Stomach (tissue), 19 donors: ENCODE measurements at places on chromosomes 13 and 19.

DNA sequence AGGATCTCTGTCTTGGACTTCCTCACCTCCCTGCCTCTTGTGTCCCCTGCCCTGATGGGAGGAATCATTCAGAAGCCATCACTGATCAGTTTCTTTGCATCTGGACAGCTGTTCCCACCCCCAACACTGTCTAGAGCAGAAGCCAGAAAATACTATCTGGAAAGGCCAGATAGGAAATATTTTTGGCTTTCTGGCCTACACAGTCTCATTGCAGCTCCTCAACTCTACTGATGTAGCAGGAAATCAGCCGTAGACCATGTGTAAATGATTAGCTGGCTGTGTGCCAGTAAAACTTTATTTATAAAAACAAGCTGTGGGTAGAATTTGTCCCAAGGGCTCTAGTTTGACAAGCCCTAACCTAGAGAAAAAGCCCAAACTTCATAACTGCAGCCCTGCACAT, 5.6 kb downstream of the SIGLEC7 start:
- DNase-seq = no peak

GRCh38 chr19:38736036-38736412, 8.2 kb downstream of the CAPN12 start:
- peak; percentile 86 for DNase-seq

DNA sequence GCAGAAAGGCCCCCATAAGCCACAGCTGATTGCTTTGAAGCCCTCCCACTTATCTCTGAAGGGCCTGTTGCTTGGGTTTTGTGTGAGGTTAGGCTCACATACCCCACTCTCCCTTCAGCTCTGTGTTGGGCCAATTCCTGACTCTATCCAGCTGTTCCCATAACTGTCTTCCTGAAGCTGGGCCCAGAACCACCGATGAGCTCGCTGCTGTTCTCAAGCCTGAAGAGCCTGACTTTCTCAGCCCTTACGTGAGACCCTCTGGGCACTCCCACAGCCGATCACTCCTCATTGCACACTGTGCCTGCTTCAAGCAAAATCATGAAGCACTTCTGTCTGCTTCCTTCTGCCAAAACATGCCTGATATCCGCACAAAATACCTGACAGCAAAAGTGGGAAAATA, 124.1 kb downstream of the CRYL1 start:
- peak; percentile 10 for DNase-seq

DNA sequence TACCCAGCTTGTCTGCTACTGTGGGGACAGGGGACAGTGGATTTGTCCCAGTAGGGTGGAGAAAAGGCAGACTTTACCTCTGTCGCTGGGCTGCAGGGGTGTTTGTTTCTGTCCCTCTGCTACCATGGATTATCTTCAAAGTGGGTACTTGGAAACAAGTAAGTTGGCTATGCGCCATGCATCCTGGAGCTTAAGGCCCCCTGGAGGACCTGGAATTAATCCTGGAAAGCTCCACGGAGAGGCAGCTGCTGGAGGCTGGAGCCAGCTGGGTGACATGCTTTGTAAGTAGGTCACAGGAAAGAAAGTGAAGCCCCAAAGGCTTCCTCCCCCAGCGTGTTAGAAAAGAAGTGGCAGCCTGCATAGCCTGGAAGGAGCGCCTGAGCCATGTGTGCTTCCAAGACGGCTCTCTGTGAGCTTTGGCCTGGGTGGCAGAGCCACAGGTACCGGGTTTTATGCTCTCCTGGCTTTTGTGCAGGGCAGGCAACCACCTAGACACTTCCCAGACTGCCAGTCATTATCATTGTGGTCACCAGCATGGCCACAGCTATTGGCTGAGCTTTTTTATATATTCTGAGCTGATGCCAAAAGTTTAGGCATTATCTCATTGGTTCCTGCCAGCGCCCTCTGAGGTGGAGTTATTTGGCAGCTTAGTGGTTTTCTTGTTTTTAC, 9.5 kb downstream of the B3GLCT start:
- DNase-seq = peak; percentile 74

DNA sequence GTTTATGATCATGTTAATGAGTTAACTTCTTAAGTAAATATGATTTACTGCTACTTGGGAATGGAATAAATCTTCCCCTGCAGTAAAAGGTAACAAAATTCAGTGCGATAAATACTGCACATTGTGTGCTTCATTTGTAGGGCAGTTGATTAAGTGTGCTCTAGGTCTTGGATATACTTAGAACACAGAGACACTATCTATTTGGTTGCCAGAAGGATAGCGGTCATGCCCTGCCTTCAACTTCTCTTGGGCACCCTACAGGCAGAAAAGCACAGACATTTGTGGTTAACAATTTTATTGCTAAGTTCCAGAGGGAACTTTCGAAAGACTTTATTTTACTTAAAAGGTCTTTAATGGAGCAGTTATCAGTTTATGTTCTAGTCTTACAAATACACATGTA, 605.8 kb downstream of the PCDH9 start:
- DNase-seq = no peak

GRCh38 chr19:11078893-11079292, 10.4 kb upstream of the LDLR start:
- DNase-seq = no peak

GRCh38 chr19:46298479-46299003, 1.7 kb downstream of the HIF3A start:
- no peak for DNase-seq

DNA sequence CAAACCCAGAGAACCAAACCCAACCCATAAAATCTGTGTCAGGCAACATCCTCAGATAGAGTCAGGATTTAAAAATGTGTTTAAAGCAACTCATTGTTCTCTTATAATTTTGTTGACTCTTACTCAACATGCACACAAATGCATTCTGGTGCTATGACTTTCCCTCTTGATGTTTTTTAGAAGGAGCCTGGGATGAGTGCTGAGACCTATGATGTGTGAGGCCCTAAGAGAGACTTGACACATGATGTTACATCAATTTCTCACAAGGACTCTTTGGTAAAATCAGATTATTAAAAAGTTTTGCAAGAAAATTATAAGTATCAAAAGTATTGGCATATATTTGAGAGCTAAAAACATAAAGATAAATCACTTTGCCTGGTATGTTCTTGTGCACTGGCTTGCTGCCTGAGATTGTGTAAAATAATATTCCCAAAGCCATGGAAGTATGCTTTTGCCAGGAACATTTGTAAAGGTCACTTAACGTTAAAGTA, 173.9 kb downstream of the DCLK1 start:
- no peak for DNase-seq

DNA sequence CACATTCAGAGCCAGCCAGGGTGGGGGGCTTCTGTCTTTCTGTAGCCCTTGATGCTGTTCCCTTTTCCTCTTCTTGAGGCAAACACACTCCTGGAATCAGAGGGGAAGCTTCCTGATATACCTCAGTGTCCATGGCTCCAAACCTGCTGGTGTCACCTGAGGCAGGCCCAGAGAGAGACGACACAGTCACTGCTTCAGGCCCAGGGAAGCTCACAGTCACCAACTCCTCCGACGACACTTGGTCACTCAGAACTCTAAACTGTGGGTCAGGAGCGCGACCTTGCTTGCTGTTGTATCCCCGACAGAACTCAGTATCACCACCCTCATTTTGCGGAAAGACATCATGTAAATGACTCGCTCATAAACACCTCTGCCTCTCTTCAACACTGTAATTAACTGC, 1.1 kb downstream of the ATP13A1 start:
- no peak for DNase-seq

- DNase-seq = peak; percentile 85
Measured at GRCh38 chr19:3075605-3076431, 13.5 kb upstream of the TLE5 start.

GRCh38 chr13:73000027-73000674, 58.7 kb upstream of the KLF5 start:
- peak; percentile 63 for DNase-seq

DNA sequence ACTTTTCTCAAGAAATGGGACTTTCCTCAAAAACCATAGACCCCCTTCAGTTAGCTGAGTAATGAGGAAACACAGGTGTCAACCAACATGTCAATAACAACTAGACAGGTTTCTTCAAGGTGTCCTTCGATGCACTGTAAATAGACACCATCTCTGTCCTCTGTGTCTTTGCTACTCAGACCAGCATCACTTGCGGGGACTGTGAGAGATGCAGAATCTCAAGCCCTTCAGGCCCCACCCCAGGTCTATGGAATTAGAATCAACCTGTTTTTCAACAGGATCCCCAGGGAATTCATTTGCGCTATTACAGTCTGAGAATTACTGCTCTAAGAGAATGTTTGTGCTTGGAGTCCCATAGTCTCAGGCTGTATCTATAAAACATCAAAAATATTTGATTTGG, 469.9 kb downstream of the COG6 start:
- DNase-seq = no peak

DNA sequence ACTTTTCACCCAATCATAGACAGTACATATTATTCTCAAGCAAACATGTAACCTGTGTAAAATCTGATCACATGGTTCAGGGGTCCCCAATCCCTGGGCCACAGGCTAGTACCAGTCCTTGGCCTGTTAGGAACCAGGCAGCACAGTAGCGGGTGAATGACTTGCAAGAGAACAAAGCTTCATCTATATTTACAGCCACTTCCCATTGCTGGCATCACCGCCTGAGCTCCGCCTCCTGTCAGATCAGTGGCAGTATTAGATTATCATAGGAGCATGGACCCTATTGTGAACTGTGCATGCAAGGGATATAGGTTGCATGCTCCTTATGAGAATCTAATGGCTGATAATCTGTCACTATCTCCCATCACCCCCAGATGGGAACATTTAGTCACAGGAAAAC, 133.1 kb downstream of the MAB21L1 start:
- DNase-seq = peak; percentile 4

DNA sequence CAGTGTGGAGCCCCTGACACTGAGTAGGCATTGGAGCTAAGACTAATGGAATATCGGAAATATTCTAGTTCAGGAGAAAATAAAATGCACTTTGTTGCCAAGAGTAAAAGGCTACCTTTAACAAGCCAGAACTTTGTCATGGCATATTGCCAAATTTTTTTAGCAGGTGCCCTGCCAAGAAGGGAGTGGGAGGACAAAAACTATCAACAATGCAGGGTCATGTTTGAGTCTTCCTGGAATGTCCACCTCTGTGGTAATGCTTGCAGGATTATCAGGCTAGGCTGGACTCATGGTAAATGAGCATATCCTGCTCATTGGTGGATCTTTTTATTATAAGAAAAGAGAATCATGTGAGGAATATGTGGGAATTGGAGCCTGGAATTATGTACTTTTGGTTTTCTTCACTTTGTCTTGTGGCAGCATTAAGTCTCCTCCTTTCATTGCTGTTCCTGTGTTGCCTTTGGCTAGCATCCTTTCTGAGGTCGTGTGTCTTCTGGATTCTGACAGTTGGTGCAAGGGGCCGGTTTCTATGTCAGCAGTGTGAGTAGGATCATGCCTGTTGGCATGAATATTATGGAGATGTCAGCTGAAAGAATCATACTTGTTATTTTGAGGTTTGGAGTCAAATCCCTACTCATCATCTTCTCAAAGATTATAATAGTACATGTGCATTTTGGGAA, 122.9 kb upstream of the SPRY2 start:
- peak; percentile 26 for DNase-seq

DNA sequence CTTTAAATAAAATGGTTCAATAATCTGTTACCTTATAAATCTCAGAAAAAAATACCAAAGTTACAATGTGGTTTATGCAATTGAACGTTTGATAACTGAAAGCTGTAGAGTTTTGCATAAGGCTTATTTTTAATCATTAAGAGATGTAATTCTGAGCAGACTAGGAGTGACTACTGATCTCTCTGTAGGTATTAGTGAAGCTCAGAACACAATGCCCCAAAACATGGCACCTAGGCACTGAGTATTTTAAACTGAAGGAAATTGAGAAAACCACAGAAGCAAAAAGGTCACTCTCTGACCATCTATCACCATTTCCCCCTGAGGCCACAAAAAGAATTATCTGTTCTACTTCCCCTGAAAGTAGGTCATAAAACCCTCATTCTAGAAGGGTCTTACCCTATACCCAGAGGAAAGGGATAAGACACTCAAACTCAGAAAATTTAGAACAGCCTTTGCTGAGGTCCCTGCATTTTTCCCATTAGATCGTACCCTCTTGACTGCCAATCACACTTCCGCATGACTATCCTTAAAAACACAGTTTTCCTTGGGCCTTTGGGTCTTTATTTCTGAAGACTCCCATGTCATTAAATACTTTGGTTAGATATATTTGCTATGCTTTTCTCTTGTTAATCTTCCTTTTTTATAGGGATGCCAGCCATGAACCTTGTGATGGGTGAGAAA, 158.1 kb downstream of the PCDH9 start:
- DNase-seq = no peak

DNA sequence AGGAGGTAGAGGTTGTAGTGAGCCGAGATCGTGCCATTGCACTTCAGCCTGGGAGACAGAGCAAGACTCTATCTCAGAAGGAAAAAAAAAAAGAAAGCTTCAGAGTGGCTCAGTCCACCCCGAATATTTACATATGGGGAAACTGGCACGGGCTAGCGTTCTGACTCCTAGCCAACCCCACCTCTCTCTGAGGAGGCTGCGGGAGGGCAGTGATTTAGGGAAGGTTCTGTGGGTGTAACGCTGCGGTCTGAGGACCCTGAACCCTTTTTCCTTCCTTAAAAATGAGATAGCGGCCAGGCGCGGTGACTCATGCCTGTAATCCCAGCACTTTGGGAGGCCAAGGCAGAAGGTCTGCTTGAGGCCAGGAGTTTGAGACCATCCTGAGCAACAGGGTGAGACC, 5.0 kb downstream of the LRRC25 start:
- DNase-seq = no peak

GRCh38 chr13:99995104-99995588, 13.6 kb downstream of the ZIC2 start:
- no peak for DNase-seq

DNA sequence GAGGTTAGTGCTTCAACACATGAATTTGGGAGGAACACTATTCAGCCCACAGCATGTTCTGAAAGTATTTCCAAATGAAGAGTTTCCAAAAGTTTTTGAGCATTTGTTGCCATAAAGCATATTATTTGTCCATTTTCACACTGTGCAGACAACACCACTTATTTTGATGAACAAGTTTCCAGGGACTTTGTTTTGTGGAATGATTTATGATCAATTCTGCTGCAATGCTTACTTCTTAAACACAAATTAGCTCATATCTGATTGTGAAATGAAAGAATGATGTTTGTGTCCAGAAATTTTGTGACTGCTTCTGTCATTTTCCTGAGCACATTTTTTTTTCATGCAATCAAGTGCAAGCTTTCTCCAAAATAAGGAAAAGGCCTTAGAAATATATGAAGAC, 205.3 kb downstream of the RAP2A start:
- DNase-seq = no peak

GRCh38 chr13:98405690-98406344, 171.1 kb downstream of the STK24 start:
- DNase-seq = no peak

DNA sequence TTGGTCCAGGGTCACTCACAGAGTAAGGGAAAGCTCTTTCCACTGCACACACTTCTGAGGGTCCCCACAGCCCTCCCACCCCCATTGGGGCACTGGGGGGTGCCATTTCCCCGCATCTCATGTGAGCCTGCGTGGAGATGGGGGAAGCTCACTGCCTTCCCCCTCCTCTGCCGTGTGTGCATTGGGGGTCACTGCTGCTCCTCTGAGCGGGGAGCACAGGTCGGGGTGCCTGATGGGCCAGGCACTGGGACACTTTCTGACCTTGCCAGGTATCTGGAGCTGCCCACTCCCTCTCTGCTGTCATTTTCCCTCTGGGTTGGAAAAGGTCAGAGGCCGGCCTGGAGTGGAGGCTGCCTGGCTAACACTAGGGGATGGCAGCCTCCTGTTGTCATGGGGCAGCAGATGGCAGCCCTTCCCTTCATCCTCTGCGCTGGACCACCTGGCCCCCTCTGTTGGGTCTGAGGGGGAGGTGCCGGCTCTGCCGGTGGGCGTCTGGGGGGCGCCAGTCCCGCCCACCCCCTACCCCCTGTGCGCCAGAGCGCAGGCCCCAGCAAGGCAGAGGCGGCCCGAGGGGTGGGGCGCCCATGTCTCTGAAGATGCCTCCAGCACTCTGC, 9.1 kb downstream of the SSBP4 start:
- no peak for DNase-seq
